Activated effector memory CD4-positive, alpha-beta T cell treated with anti-CD3 and anti-CD28 coated beads, Interleukin-2, amount 50 U/mL, for 16 hours (primary cell): ENCODE measurements at places on chromosomes 5 and 9.

DNA sequence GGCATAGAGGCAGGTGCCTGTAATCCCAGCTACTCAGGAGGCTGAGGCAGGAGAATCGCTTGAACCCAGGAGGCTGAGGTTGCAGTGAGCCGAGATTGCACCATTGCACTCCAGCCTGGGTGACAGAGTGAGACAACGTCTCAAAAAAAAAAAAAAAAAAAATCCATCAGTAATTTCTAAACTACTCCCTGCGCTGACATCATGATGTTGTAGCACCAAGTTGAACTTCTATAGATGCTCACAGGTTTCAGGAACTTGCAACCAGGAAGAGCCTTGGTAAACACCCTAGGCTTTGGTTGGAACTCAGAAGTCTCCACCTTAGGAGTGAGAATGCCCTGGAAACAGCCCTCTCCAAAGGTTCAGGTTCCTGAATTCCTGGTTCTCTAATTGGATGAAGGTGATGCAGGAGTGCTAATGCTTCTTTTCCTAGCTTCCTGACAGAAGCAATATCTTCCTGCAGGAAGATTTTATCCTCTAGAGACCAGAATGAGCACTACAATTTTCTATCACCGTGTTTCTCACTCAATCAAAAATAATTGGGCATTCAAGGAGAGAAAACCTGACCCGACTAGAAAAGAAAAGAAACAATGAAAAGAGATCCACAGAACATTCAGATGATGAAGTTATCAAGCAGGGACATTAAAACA, 469.6 kb downstream of the GADD45G start:
- no peak for DNase-seq

- no peak for DNase-seq
Observed at GRCh38 chr9:111287127-111287526, 42.9 kb downstream of the OR2K2 start.

DNA sequence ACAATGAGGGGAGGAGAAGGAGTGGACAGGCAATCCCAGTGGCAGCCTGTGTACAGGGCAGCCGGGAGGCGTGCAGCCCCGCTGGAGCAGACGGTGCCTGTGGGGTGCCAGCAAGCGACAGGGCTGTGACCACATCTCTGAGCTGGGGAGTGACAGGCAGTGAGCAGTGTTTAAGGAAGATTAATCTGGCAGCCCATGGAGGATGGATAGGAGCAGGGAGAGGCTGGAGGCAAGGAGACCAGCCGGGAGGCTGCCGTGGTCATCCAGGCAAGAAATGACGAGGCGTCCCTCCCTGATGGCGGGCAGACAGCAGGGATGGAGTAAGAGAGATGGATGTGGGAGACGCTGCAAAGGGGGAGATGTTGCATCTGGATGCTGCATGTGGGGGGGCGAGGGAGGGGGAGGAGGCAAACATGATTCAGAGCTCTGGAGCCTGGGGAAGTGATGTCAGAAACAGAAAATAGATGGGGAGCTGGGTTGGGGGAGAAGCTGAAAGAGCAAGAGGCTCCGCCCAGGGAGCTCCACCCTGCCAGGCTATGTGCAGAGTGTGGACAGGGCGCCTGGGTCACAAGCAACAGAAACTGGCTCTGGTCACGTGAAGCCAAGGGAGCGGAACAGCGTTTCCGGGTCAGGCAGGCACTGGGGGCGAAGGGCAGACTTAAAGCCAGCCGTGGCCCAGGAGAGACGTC, 12.6 kb downstream of the UNC5A start:
- DNase-seq, result no peak

- no peak for DNase-seq
Observed at GRCh38 chr9:99176527-99177013, 45.2 kb downstream of the ALG2 start.

GRCh38 chr5:16131878-16132277, 47.7 kb downstream of the MARCHF11 start:
- no peak for DNase-seq

DNA sequence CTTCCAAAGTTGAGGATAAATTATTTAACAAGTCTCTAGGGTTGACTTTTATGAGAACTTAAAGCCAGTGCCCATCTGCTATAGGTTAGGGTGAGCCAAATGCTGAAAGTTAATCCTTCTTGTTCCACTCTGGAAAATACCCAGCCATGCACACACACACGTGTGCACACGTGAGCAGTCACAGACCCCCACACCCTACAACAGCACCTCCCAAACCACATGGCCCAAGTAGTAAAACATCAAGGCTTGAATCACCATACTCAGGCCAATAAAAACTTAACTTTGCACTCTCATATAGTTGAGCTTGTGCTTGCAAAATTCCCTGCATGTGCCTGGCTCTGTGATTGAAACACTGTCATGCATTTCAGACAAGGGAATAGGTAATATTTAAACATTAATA, 467.6 kb downstream of the ARHGEF28 start:
- DNase-seq, result no peak

GRCh38 chr9:82037126-82037525, 48.6 kb downstream of the SPATA31D1 start:
- DNase-seq, result no peak

DNA sequence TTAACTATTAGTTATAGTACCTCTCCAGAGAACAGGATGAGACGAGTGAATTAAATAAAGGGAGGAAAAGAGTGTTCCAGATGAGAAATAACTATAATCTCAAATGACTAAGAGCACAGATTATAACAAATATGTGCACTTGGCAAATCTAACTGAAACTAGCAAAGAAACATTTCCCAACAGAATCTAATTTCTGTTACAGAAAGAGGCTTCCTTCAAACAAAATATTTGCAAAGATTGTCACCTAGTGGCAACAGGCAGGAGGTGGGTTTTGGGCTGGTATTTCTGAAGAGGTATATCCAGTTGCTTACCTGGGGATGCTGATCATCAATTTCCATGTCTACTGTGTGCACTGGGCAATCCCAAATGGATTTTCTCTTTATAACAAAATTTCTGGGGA, 5.6 kb upstream of the SPDL1 start:
- DNase-seq, result no peak

GRCh38 chr9:14881006-14881405, 29.2 kb downstream of the FREM1 start:
- DNase-seq, result no peak

DNA sequence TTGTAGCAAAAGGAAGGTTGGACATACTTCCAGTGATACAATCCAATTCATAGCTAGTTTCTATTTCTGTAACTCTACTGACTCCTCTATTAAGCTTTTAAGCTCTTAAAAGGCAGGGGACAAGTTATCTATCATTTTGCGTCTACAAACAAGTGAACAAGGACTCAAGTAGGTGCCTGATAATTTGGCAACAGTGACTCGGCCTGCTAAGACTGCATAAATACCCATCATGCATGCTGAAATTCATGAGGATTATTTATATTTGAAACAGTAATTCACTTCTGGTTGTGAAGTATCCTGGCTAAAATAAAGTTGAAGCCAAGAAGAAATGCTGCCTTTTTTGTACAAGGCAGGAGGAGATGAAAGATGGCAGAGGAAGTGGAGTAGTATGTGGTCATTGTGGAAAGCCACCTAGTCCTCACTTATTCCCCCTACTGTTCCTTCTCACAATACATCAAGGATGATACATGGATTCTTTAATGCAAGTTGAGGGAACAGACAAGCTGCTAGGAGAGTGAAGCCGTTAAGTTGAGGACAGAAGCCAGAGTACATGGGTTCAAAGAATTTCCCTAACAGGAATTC, 74.0 kb downstream of the MRPS27 start:
- DNase-seq, result no peak

DNA sequence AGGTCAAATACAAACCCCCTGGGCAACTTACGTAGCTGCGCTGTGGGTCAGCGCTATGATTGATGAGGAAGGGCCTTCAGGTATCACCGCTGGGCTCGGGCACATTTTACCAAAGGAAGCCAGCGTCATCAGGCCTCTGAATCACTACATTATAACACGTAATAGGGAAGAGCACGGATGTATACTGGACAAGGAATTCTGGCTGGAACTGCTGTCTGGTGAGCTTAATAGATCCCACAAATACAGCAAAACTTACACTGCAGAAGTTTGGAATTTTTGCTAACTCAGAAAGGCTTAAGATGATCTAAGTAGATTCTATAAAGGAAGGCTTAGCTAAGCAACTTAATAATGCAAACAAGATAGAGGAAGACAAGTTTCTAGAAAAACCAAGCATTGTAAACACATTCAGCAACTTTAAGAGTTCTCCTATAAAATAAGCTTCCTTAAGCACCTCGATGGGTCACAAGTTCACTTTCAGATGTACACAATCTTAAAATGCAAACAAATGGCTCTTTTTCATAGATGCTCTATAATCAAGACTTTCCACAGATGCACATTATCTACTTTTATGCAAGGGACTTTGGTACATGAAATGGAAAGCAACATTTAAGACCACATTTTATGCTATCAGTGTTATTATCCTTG, 360.1 kb upstream of the PANK3 start:
- DNase-seq, result no peak

DNA sequence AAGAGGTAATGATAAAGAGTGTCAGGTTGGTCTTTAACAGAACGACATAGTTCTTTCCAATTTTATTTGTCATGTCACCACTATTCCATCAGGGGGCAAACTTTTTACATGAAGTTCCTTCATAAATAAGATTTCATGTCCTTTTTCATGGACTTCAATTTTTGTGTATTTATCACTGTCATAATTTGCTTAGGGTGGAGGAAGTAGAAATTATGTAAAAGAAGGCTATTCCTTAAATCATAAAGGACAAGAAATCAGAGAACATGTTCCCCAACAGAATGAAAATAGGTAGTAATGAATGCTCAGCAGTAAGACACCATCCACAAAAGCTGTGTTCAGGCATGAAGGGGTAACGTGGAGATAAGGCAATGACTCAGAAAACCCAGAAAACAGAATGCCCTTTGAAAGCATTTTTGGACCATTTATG, 72.7 kb downstream of the ZFAND5 start:
- DNase-seq, result no peak

- no peak for DNase-seq
Observed at GRCh38 chr9:99451112-99451606, 229.1 kb downstream of the SEC61B start.

GRCh38 chr5:125484742-125485641, 738.6 kb upstream of the ZNF608 start:
- DNase-seq, result no peak

DNA sequence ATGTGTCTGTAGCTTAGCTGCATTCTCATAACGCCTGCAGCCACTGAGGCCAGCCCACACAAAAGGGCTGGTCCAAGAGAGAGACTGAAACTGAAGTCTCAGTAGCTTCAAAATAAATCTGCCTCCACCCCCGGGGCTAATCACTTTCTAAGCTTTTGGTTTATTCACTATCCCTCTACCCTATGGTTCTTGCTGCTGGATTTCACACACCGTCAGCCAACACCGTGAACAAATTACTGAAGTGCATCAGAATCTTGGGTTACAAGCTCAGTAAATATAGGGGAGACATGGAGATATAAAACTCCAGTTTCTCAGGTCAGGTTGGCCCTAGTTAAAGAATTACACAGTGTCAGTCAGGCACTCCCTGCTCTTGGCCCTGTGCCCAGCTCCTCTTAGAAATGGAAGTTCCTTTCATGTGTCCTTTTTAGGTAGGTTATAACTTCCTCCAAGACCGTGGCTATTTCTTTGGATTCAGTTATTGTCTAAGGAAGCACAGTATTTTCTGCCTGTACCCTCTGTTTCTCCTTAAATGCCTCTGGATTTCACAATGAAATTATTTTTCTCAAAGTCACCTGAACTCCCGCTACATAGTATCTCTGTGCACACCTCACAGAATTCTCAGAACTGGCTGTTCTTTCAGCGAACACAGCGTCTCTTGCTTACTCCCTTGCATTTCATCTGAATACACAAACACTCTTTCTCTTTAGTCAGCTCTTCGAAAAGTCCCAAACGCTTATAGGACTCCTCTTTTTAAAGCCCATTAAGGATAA, 112.5 kb downstream of the FAM174A start:
- DNase-seq, result peak; percentile 63

DNA sequence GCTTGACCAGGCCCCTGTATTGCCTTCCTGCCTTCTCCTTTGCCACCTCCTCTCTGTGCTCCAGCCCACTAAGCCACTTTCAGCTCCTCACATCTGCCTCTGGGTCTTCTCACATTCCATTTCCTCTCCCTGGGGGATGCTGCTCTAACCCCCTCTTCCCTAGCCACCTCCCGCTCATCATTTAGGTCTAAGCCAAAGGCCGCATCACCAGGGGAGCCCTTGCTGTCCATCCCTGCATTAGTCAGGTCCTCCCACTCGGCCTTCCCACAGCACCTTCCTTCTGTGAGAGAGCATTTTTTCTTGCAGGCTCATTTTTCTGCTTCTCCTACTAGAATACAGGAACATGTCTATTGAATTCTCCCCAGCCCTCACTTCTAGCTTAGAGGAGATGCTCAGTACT, 72.6 kb upstream of the GALNT10 start:
- DNase-seq, result no peak

- no peak for DNase-seq
Observed at GRCh38 chr5:138402640-138403039, 36.2 kb upstream of the REEP2 start.

DNA sequence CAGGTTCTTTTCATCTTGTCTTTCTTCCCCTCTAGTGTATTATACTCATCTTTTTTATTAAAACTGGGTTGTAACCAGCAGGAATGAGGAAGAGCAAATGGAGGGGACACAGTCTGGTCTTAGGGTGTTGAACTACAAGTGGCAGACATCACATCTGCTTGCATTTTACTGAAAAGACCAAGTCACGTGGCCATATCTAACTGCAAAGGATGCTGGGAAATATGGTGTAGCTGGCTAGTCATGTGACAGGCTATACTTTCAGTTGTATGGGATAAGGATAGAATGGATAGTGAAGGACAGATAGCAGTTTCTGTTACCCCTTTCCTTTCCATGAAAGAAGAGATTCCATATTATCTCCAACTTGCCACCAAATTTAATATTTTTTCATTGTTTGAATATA, 13.0 kb upstream of the FGD3 start:
- no peak for DNase-seq

- no peak for DNase-seq
Observed at GRCh38 chr5:138708791-138709190, 44.4 kb upstream of the CTNNA1 start.

DNA sequence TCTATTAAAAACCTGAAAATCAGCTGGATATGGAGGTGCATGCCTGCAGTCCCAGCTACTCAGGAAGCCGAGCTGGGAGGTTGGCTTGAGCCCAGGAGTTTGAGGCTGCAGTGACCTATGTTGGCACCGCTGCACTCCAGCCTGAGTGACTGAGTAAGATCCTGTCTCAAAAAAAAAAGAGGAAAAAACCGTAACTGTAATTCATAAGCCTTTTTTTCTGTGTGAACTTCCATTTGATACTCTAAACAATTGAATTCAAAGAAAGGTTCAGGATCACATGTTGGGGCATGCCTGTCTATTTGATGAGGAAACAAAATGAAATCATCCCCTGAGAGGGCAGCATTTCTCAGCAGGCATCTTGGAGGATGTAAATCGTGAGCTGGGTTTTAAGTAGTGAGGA, 38.8 kb downstream of the ITGA2 start:
- DNase-seq, result no peak

GRCh38 chr5:157651623-157652376, 438 bp downstream of the SOX30 start:
- DNase-seq, result peak; percentile 93

- DNase-seq, result no peak
Observed at GRCh38 chr5:139147483-139148087, 50.6 kb downstream of the SIL1 start.

- DNase-seq, result no peak
Observed at GRCh38 chr5:76610196-76610595, 13.0 kb downstream of the F2RL2 start.
